Calu3 (cell line): ENCODE measurements at places on chromosomes 5 and 9. TPM values are rescaled to one million over a fixed set of nuclear protein-coding genes. Genes with fewer than 3 reads are reported as not detected.

GRCh38 chr9:31908158-31908890 lies 476.1 kb upstream of the ACO1 start:
- peak overlapping the region; percentile 31 for H3K27ac ChIP-seq
- H3K36me3 ChIP-seq: no peaks in the 10 kb centered on the region
- no peaks in the 10 kb centered on the region for H3K27me3 ChIP-seq
- DNase-seq: peak; percentile 35
- H3K4me1 ChIP-seq: peaks cover 20% of the 10 kb centered on the region

DNA sequence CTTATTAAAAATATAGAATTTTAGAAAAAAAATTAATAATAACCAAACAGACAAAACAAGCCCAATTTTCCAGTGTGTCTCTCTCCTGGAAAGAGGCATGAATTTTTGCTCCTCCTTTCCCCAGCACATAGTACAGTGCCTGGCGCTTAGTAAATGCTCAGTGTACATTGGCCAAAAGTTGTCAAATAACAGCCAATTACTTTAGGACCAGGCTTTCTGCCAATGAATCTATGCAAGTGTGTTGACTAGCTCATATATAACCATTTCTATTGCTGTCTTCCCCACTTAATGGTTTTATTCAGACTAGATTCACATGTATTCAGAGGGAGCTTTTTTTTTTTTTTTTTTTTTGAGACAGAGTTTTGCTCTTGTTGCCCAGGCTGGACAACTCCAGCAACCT lies 120.1 kb upstream of the CD180 start:
- H3K27me3 ChIP-seq: no peaks in the 10 kb centered on the region
- no peak overlapping the region for H3K27ac ChIP-seq
- no peaks in the 10 kb centered on the region for H3K36me3 ChIP-seq

GRCh38 chr5:67770431-67771025 lies 445.0 kb upstream of the PIK3R1 start:
- peaks cover 64% of the 10 kb centered on the region for H3K4me1 ChIP-seq
- peak; percentile 85 for DNase-seq
- no peaks in the 10 kb centered on the region for H3K27me3 ChIP-seq
- peak overlapping the region; percentile 39 for H3K4me3 ChIP-seq
- peak overlapping the region; percentile 100 for H3K27ac ChIP-seq

GRCh38 chr9:123881604-123882003 lies 48.3 kb downstream of the DENND1A start:
- DNase-seq: no peak
- no peak overlapping the region for H3K27ac ChIP-seq
- no peaks in the 10 kb centered on the region for H3K4me1 ChIP-seq
- no peaks in the 10 kb centered on the region for H3K27me3 ChIP-seq
- no peak overlapping the region for H3K4me3 ChIP-seq

GRCh38 chr5:8908055-8908683 lies 637.7 kb downstream of the SEMA5A start:
- H3K4me3 ChIP-seq: no peak overlapping the region
- H3K27ac ChIP-seq: no peak overlapping the region
- DNase-seq: peak; percentile 15
- H3K36me3 ChIP-seq: no peaks in the 10 kb centered on the region

- H3K27ac ChIP-seq: no peak overlapping the region
- H3K4me1 ChIP-seq: no peaks in the 10 kb centered on the region
- H3K27me3 ChIP-seq: peaks cover 100% of the 10 kb centered on the region
Observed at GRCh38 chr9:134226221-134226930, 62.0 kb upstream of the RNU6ATAC start.

DNA sequence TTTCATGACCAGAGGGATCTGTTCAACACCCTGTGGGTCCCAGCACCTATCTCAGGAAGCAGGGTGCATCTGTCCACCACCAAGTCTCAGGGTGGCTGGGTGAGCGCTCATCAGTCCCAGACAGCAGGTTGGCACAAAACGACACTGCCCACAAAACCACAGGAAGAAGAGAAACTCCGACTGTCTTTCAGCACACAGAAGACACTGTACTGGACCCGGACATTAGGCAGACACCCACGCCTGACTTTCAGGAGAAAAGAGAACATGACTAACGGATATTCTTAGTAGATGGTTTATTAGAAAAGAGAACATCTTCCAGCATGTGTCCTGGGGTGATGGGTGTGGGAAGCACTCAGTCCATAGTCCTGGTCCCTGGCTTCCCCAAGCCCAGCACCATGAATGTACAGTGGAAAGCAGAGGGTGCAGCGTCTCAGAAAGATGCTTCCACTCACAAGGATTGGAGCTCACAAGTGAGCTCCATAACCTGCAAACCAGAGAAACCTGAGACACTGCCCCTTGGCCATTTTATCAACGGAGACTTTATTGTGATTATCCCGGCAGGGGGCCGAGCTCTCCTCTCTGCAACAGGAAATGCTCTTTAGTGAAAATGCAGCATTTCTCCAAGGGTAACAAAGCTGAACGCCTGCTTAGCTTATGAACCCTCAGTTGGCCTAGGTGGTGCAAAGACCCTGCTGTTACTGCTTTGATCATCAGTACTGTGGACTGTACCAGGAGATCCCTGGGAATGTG lies 35.8 kb upstream of the LCP2 start:
- peaks cover 4% of the 10 kb centered on the region for H3K36me3 ChIP-seq
- no peaks in the 10 kb centered on the region for H3K4me1 ChIP-seq
- H3K27me3 ChIP-seq: peaks cover 31% of the 10 kb centered on the region
- no peak overlapping the region for H3K27ac ChIP-seq
- no peak for DNase-seq

GRCh38 chr5:78509884-78510769 lies 138.4 kb downstream of the LHFPL2 start:
- H3K36me3 ChIP-seq: peaks cover 1% of the 10 kb centered on the region
- peaks cover 67% of the 10 kb centered on the region for H3K4me1 ChIP-seq
- no peaks in the 10 kb centered on the region for H3K27me3 ChIP-seq

DNA sequence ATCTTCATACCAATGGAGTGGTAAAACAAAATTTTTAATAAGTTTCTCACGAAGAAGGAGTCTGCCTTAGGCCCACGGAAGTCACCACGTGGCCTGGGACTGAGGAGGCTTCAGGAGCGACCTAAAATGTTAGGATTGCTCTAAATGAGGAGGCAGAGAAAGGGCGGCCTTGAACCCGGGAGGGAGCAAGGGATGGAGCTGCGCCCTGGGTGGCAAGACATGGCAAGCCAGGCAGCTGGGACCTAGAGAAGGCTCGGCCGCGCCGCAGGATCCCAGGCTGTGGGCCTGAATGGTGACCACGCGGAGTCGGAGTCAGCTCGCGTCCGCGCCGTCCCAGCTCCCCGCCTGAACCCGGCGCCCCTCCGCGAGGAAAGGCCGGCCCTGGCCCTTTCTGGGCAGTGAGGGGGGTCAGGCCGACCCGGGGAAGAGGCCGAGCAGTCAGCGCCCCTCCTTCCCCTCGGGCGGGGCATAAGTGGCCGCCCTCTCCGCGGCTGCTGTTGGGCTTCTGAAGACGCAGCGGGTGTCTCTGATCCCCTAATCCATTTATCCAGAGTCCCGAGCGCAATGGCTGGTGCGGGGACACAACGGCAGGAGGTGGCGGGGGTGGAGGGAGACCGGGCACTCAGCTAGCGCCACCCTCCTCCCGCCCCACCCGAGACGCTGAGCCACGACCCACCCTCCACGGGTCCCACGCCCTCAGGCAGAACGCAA lies 10.6 kb downstream of the IRX1 start:
- H3K4me1 ChIP-seq: no peaks in the 10 kb centered on the region
- H3K27ac ChIP-seq: no peak overlapping the region
- DNase-seq: no peak
- no peaks in the 10 kb centered on the region for H3K27me3 ChIP-seq
- peaks cover 1% of the 10 kb centered on the region for H3K36me3 ChIP-seq
- no peak overlapping the region for H3K4me3 ChIP-seq

DNA sequence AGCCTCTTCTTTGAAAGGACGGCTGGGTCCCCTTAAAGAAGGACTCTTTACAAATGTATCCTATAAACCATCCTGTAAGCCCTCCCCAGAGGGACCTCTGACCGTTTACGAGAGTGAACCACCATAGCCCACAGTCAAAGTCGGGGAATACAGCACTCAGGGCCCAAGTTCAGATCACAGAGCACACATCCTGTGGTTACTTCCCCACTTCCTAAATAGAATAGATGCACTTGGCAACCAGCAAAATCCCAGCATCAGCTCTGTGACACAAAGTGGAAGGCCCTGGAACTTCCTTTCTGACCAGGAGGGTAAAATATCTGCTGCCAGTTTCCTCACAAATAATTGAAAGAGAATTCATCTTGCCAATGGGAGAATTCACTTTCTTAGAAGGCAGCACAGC lies 6.9 kb upstream of the IGFBPL1 start:
- H3K36me3 ChIP-seq: no peaks in the 10 kb centered on the region
- peaks cover 12% of the 10 kb centered on the region for H3K4me1 ChIP-seq
- DNase-seq: no peak
- H3K27ac ChIP-seq: no peak overlapping the region

DNA sequence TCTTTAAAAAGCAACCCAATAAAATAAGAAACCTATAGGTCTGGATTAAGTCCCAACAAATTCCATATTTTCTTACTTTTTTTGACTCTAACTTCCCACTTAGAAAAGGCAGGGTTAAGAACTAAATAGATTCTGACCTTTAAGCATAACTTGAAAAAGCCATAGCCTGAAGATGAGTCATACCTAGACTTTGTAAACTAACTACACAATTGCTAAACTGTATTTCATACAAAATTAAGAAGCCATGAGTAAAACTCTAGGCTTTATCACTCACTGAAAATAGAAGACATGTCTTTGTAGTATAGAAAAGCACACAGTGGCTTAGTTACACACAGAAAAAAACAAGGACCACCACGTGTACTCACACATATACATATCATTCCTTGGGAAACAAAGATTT lies 51.5 kb downstream of the MLLT3 start:
- no peak for DNase-seq
- no peak overlapping the region for H3K27ac ChIP-seq
- H3K4me1 ChIP-seq: peaks cover 36% of the 10 kb centered on the region
- H3K4me3 ChIP-seq: no peak overlapping the region
- H3K36me3 ChIP-seq: no peaks in the 10 kb centered on the region

- H3K36me3 ChIP-seq: no peaks in the 10 kb centered on the region
- H3K4me1 ChIP-seq: peaks cover 39% of the 10 kb centered on the region
- DNase-seq: no peak
- H3K27me3 ChIP-seq: no peaks in the 10 kb centered on the region
- H3K4me3 ChIP-seq: no peak overlapping the region
Observed at GRCh38 chr9:133974631-133975341, 17.3 kb downstream of the VAV2 start.

DNA sequence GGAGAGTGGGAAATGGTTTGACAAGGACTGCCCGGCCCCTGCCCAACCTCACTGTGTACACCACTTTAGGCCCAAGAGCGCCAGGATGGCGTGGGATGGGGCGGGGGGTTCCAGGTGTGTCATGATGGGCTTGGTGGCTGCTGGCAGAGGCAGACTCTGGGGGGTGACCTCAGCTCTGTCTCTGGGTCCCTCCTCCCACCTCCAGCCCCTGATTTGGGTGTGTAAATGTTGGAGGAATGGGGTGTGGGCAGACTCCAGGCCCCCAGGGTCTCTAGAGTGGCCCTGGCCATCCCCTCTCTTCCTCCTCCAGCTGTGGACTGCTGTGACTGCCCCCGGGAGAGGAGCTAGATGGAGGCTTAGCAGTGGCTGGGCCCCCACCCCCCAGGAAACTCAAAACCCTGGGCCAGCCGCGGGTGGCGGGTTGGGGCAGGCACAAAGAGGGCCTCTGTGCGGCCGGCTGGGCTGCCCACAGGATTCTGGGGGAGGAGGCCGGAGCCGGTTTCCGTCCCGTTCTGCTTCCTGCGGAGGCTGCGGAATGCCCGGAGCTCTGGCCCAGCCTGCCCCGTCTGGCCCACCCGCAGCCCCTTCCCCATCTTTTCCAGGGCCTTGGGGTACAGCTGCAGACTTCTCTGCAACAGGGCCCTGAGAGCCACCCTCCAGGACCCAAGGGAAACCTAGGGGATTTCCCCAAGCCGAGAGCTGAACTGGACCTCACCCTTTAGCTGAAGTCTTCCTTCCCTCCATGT lies 23.1 kb downstream of the CXXC5 start:
- H3K4me3 ChIP-seq: peak overlapping the region; percentile 54
- peak; percentile 79 for DNase-seq
- H3K36me3 ChIP-seq: peaks cover 22% of the 10 kb centered on the region

ESM1 gene
- total RNA-seq: not detected in 2 replicates

KIF12 gene
- total RNA-seq: 52.3 and 54.0 TPM in 2 replicates

LHX3 gene
- total RNA-seq: not detected in 2 replicates

IL4 gene
- total RNA-seq: not detected in 2 replicates

CSF1R gene
- total RNA-seq: not detected in 2 replicates

ADGRD2 gene
- total RNA-seq: not detected in 2 replicates

DBH gene
- total RNA-seq: not detected in 2 replicates

LTC4S gene
- total RNA-seq: 2.2 and 4.9 TPM in 2 replicates

C5orf34 gene
- total RNA-seq: 6.9 and 7.4 TPM in 2 replicates

TLR4 gene
- 0.12 and 0.64 TPM in 2 replicates for total RNA-seq

MOB3B gene
- total RNA-seq: 7.6 and 10.8 TPM in 2 replicates

SMIM33 gene
- total RNA-seq: not detected in 2 replicates

PRRX2 gene
- total RNA-seq: not detected in 2 replicates

FCN2 gene
- total RNA-seq: not detected in 2 replicates
